ENCODE measurements at places on chromosomes 5 and 9.

DNA sequence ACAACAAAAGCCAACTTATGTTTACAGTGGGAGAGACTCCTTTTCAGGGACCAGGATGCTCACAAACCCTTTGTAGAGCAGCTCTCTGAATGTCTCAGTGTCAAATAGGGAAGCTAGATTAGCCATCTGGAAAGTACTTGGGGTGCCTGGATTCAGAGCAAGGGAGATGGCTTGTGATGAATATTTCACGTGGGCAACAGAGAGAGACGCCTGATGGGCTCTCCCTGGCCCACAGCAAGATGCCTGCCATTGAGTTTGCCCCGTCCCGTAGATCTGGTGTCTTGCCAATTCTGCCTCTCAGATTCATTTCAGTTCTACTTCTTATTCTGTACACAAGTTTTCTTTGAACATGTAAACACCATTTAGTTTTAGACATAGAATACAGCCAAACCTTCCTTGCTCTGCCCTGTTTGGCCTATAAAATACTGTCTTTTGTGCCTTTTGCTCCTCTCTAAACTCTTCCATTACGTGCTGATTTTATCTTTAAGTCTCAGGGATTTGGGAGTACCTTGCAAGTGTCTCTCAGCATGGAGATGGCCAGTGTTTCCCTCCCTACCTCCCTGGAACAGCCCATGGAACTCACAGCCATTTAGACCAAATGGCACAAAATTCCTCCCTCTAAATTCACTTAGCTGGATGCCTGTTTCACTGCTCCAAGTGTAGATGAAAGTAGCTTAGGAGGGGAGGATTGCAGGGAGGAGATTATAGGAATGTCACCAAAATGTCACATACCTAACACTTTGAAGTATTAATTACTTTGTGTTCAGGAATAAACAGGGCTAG, 234.3 kb downstream of the SAXO1 start:
- no peak for DNase-seq

GRCh38 chr5:68375540-68375939, 160.0 kb downstream of the PIK3R1 start:
- no peak for DNase-seq

GRCh38 chr5:142998316-142999020, 228.3 kb downstream of the ARHGAP26 start:
- DNase-seq = no peak

DNA sequence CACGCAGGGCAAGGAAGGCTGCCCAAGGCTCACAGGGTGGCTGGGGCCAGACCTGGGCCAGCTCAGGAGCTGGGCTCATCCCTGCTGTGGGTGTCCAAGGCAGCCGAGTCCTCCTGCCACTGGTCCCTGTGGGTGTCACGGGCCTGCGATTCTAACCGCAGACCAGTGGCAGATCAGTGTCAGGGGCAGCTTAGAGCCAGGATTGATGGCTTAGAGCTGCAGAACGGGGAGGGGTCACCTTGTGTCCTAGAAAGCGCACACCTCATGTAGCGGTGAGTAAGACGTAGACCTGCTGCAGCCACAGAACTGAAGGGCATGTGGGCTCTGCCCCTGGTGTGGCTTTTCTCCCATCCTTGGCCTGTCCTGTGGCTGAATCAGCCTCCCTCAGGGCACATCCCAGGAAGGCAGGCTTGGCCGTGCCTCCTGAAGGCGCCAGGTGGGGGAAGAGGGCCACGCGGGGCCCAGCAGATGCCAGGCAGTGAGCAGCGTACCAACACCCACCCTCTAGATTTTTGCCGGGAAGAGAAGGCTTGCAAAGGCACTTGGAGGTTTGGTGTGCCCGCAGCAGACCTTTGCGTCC, 78.3 kb upstream of the FCN2 start:
- DNase-seq = no peak

DNA sequence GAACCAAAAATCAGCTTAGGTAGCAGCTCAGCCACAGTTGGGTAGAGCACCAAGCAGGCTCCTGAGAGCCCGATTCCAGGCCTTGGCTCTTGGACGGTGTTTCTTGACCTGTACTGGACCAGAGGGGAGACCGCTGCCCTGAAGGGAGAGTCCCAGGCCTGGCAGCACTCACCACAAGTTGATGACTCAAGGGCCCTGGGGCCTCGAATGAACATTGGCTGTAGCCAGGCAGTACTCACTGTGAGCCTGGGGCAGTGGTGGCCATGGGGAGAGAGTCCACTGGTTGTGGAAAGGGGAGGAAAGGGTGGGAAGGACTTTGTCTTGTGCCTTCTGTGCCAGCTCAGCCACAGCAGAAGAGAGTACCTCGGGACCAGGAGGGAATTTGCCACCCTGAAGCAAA, 166.1 kb downstream of the EDIL3 start:
- no peak for DNase-seq

- no peak for DNase-seq
Measured at GRCh38 chr9:127722055-127722745, 6.3 kb downstream of the TTC16 start.

GRCh38 chr5:81572201-81572600, 178.3 kb upstream of the ACOT12 start:
- no peak for DNase-seq

DNA sequence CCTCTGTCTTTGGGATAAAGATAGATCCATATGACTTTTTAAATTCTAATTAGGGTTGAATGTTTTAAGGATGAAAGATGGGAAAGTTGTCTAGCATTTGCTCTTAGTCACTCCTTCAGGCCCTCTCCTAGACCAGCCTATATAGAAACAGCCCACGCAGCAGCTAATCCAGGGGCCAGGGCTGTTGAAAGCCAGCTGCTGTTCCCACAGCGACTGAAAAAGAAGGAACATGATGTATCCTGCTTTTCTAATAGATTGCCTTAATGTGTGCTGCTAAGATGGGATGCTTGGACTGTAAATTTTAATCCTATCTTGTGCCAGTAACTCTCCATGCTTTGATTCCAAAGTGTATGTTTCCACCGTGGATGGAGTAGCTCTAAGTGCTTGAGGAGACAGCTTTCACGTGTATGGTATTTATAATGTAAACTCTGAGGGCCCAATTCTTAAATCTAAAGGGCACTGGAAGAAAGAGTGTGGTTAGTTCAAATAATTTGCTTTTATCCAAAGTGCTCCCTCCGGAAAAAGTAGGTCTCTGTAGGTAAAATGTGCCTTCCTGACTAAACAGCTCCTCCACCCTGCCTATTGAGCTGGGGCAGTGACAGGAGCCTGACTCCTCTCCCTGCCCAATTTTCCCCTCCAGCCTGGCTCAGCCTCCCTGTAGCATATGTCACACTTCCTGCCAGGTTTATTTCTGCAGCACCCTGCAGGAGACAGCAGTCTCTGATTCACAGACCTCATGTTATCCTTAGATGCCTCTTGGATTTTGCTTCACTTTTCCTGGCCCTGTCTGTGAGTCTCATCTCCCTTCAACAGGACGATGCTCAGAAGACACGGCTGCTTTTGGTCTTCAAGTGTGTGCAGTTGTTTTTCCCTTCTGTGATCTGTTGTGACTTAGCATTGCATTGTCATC, 33.2 kb downstream of the SLC36A1 start:
- DNase-seq = no peak

GRCh38 chr5:133457439-133458355, 154.6 kb downstream of the FSTL4 start:
- no peak for DNase-seq

- no peak for DNase-seq
Measured at GRCh38 chr9:76049341-76049740, 158.9 kb downstream of the PCSK5 start.

GRCh38 chr5:95081982-95082381, 202.9 kb downstream of the MCTP1 start:
- DNase-seq = no peak

DNA sequence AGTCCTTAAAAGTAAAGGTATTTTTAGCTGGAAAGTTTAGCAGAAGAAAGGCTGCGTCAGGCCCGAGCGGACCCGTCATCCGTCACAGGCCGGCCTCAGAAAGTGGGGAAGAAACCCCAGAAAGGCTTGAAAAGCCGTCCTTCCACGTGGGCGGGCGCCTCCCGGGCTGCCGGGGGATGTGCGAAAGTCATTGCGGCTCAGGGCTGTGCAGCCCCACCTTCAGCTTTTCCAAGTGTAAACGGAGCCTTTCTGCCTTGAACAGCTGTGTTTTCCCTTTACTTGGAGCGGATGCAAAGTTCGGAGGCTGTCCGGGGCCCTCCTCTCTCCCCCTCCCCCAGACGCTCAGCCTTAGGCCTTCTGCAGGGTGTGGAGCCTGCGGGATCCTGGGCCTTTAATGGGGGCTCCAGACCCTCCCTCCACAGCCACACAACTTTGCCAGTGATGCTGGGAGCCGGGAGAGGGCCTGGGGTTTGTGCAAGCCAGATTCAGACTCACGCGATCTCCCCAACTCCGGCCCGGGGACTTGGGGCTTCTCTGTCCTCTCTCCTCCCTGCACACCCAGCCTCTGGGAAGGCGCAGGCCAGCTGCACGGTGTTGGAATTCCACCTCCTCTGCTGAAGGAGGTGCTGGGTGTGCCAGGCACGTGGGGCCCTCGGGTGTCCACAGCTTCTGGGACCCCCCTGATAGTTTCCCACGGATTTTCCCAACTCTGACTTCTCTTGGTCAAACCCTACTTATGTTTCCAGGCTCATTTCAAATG, 95.5 kb upstream of the RAPGEF1 start:
- DNase-seq = no peak

Measured in stimulated activated CD4-positive, alpha-beta T cell treated with anti-CD3 and anti-CD28 coated beads, TNF-alpha, amount 100 ng/mL, for 24 hours (primary cell).